ENCODE measurements at places on chromosomes 3 and 15.

- DNase-seq = no peak
Observed at GRCh38 chr3:52317208-52318000, 1.3 kb downstream of the DNAH1 start.

DNA sequence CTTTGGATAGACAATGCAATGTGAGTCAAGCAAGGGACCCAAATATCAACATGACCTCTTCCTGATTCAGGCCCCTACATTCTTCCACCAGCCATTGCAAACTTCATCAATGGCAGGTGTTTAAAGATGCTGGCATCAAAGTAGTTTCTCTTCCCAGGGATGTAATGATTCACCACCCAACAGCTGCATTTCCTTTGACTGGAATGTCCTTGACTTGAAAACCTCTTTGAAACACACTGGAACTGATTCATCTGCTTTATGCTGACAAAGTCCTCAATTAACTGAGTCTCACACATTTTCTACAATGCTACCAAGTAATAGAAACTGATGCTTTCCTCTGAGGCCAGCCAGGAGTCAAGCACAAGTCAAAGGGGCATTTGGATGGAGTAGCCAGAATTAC is 385.5 kb downstream of the GBE1 start:
- no peak for DNase-seq

DNA sequence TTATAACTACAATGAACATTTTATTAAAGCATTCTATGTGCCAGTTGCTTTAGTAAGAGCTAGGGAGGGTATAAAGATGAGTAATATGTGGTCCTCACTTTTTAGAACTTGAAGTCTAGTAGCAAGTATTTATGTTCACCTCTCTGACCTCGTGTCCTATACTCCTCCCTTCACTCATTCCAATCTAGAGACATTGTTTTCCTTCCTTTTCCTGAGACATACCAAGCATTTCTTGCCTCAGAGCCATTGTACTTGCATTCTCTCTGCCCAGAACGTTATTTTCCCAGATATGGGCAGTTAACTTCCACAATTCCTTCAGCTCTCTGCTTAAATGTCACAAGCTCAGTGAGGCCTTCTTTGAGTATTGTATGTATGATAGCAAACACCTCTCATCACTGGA is 408.6 kb downstream of the PDCD6IP start:
- DNase-seq = peak; percentile 92

- DNase-seq = no peak
Observed at GRCh38 chr3:160695915-160696327, 19.0 kb downstream of the ARL14 start.

DNA sequence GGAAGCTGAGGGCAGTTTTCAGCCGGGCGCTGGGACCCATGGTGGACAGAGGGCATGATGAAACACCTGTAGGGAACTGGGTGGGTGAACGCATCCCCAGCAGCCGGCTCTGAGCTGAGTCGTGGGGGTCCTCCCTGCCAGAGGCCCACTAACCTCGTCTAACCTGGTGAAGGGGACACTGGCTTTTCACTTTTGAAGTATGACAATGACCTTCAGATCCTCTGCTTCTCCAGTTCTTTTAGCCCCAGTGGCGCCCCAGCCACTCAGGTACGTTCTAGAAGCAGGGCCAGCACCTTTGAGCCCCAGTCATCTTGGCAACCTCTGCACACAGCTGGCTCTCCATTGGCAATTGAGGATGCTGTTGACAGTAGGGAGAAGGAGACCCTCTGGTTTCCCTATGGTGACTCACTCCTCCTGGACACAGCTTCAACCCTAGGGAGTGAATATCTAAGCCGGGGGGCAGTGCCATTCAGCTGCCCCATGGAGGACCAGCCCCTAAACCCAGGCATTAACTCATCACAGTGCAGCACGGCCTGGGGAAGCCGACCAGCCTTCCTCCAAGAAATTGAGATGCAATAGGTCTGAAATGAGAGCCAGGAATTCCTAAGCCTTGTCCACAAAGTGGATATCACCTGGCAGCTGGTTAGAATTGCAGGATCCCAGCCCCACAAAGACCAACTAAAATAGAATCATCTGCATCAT is 46.1 kb downstream of the CMTM6 start:
- no peak for DNase-seq

DNA sequence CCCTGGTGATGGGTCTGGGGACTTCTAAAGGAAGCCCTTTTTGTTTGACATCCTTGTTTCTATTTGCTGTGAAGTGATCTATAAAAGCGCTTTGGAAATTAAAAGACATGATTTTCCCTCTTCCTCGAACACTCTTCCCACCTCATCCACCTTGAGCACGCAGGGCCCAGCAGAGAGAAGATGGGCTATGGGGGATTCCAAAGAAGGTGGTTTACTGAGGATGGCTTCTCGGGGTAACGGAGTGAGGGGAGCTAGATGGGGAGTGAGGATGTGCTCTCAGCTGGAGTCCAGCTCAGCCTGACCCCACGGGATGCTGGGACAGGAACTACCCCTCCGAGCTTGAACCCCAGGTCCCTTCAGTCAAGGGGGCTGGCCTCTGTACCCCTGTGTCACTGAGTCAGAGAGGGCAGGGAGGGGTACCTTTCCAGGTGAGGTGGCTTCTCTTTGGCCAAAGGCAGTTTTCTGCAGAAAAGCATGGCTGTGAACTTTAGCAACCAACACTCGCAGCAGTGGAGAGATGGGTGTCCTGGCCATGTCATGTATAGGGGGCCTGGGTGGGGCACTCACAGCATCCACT is 180.7 kb upstream of the SMAD3 start:
- no peak for DNase-seq

GRCh38 chr3:52014613-52015012 is 18.9 kb upstream of the RPL29 start:
- DNase-seq = no peak

DNA sequence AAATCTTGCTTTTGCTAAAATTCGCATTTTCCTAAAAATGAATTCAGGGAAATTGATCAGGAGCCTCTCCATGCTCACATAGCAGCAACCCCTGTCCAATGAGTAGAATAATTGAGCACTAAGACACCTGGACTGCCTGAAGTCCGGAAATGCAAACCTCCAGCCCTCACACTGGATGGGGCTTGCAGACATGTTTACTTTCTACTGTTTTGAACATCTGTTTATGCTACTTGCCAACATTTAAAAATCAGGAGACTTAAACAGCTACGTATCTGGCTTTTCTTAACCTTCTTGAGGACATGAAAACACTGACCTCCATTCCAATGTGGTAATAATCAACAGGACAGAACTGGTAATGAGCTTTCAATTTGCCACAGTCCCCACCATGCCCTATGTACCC is 184.4 kb downstream of the SHOX2 start:
- no peak for DNase-seq

DNA sequence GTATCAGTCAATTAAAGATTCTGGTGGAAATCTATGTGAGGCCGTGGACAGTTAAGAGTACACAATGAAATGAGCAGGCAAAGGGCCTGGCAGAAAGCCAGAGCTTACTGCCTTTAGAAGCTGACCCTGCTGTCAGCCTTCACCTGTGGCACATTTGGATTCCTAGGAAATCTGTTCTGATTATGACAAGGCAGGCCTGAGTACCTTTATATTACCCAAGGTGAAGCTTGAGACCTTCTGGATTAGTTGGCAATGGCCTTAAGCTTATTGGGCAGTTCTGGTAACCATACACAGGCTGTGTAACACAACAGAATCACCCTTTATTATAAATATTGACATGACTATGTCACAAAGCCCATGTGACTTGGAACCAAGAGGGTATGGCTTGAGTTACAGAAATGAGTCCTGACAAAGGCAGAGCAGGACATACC is 43.2 kb downstream of the NBEAL2 start:
- no peak for DNase-seq

DNA sequence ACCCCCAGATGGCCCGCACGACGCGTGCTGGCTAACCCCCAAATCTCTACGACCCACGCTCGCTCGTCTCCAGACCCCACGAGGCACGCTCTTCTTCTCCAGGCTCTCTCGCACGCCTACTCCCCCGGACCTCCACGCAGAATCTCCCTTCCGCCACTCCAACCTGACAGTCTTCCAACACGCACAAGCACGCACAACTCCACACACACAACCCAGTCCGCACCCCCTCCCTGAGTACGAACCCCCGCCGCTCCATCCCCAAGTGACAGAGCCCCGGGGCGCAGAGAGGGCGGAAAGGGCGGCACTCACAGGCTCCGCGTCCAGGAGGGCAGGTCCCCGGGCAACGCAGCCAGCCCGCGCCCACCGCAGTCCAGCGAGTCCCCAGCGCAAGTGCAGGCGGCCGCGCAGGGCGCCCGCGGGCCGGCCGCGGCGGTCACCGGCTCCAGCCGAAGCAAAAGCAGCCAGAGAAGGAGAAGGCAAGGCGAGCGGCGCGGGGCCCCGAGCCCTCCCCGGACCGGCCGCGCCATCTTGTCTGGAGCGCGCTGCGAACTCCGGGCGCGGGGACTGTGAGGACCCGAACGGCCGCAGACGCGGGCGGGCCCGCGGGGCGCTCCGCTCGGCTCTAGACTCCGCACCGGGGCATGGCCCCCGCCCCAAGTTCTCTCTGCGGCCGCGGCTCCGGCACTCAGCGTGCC is 794 bp downstream of the LRIG1 start:
- DNase-seq = no peak

DNA sequence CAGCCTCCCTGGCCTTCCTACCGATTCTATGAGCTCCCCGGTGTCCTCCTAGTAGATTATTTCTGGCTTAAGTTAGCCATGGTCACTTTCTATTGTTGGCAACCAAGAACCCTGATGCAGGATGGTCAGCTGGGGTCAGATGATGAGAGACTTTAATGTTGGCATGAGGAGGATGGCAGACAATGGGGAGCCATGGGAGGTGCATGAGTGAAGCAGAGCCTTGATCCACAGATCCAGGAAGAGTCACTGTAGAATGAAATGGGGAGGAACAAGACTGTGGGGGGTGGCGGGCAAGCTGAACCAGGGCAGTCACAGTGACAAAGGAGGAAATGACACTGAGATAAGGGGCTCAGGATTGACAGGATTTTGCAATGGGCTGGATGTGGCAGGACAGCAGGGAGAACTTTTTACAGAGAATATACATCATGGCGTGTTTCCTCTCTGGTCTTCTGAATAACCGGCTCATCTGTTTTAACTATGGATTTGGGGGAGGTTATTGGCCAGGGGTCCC is 60.9 kb downstream of the RPLP1 start:
- no peak for DNase-seq

GRCh38 chr3:146664403-146664802 is 59.3 kb upstream of the PLSCR5 start:
- DNase-seq = no peak

GRCh38 chr3:4474683-4475490 is 7.8 kb upstream of the SUMF1 start:
- peak; percentile 93 for DNase-seq

GRCh38 chr3:138442433-138442832 is 8.0 kb downstream of the ESYT3 start:
- DNase-seq = no peak

- no peak for DNase-seq
Observed at GRCh38 chr3:65339192-65339740, 651.5 kb upstream of the ADAMTS9 start.

- DNase-seq = no peak
Observed at GRCh38 chr3:39127269-39127907, 19.9 kb downstream of the TTC21A start.

DNA sequence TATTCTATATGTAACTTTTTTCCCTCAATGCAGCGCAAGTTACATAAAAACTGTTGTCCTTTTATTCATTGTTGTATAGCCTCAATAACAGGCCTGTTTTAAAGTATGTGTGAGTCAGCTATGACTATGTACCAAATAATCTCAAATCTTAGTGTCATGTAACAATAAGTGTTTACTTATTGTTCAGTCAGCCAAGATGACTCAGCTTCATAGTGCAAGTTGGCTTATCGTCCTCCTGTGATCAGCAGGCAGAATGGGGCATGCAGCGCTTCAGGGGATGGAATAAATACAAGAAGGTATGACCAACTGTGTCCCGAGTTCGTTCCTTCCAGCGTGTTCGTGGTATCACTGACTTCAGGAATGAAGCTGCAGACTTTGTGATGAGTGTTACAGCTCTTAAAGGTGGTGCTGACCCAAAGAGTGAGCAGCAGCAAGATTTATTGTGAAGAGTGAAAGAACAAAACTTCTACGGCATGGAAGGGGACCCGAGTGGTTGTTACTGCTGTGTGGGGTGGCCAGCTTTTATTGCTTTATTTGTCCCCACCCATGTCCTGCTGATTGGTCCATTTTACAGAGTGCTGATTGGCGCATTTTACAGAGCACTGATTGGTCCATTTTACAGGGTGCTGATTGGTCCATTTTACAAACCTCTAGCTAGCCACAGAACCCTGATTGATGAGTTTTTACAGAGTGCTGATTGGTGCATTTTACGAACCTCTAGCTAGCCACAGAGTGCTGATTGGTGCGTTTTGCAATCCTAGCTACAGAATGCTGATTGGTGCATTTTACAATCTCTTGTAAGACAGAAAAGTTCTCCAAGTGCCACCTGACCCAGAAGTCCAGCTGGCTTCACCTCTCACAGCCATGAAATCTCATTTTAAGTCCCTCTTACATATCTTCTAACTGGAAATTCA is 1016.0 kb downstream of the MCTP2 start:
- peak; percentile 87 for DNase-seq

DNA sequence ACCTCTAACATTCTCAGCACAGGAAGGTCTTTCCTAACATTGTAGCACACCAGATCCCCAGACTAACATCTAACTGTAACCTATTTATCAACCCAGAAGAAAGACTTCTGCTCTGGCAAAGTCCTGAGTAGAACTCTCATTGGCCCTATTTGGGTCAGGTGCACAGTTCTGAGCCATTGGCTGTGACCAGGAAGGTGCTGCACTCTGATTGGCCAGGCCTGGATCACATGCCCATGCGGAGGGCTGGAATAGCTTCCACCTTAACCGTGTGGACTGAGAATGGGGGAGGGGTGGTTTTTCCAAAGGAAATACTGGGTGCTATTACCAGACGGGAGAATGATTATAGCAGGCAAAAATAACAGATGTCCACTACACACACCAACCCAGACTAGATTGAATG is 11.5 kb downstream of the FEZF2 start:
- no peak for DNase-seq

- DNase-seq = no peak
Observed at GRCh38 chr15:92571824-92572223, 83.8 kb downstream of the FAM174B start.

DNA sequence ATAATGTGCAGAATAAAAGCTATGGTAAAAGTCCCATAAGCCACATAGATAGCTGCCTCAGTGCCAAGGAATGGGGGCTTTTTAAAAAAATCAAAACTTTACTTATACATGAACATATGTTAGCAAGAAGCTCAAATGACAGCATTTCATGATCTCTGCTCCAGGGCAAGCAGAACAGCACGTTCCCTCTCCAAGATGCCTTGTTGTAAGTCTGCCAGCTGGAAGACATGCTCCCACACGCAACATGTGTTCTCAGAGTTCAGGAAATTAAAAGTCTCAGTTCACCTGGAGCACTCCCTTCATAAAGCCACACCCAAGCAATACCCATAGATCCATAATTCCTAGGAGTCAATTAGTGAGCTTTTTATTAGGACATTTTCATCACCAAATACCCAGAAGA is 52.2 kb downstream of the ABI3BP start:
- no peak for DNase-seq
